ENCODE measurements at places on chromosomes 3 and 15. TPM values are rescaled to one million over a fixed set of nuclear protein-coding genes. Genes with fewer than 3 reads are reported as not detected.

RASL12 gene
- not detected for total RNA-seq

CRABP1 gene
- not detected for total RNA-seq

NPAP1 gene
- total RNA-seq, result not detected

SERINC4 gene
- 0.28 TPM for total RNA-seq

CCDC80 gene
- not detected for total RNA-seq

COL7A1 gene
- total RNA-seq, result 0.56 TPM

EXD1 gene
- not detected for total RNA-seq

PTPN23 gene
- 34.6 TPM for total RNA-seq

LMAN1L gene
- 0.36 TPM for total RNA-seq

C3orf22 gene
- not detected for total RNA-seq

C3orf70 gene
- 0.05 TPM for total RNA-seq

AMIGO3 gene
- total RNA-seq, result 0.21 TPM

Data from activated CD4-positive, alpha-beta T cell treated with anti-CD3 and anti-CD28 coated beads, Interleukin-2, amount 10 ng/mL, durations not matched to agents 24 days and 14 days (primary cell).